ENCODE measurements at places on chromosomes 4 and X.

GRCh38 chr4:110501826-110502225 is 25.9 kb downstream of the ENPEP start:
- no peak for DNase-seq

DNA sequence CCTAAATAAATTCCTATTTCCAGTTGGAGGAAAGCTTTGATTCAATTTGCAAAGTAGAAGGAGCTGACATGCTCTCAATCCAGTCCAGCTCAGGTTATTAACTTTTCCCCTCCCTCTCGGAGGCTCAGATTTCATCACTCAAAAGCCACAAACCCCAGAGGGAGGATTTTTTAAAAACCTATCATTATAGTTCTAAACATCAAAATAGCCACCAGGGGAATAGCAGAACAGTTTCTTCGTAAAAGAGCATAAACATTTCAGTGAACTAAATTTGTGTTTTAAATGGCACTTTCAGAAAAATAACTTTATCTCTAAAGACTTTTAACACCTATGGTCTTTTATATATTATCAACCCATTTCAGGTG is 8.8 kb downstream of the GPRIN3 start:
- no peak for DNase-seq

- no peak for DNase-seq
Observed at GRCh38 chrX:101764538-101764937, 104.9 kb upstream of the ARMCX2 start.

GRCh38 chrX:17584248-17584681 is 153.0 kb upstream of the SCML1 start:
- DNase-seq = no peak

- no peak for DNase-seq
Observed at GRCh38 chrX:103839404-103839803, 7.3 kb upstream of the RAB9B start.

- no peak for DNase-seq
Observed at GRCh38 chr4:147776716-147777115, 44.8 kb downstream of the ARHGAP10 start.

- DNase-seq = peak; percentile 2
Observed at GRCh38 chr4:79445371-79445781, 37.3 kb upstream of the GK2 start.

- no peak for DNase-seq
Observed at GRCh38 chr4:59553063-59553720, 1646.9 kb upstream of the ADGRL3 start.

- DNase-seq = no peak
Observed at GRCh38 chr4:150068300-150068960, 9.8 kb upstream of the DCLK2 start.

DNA sequence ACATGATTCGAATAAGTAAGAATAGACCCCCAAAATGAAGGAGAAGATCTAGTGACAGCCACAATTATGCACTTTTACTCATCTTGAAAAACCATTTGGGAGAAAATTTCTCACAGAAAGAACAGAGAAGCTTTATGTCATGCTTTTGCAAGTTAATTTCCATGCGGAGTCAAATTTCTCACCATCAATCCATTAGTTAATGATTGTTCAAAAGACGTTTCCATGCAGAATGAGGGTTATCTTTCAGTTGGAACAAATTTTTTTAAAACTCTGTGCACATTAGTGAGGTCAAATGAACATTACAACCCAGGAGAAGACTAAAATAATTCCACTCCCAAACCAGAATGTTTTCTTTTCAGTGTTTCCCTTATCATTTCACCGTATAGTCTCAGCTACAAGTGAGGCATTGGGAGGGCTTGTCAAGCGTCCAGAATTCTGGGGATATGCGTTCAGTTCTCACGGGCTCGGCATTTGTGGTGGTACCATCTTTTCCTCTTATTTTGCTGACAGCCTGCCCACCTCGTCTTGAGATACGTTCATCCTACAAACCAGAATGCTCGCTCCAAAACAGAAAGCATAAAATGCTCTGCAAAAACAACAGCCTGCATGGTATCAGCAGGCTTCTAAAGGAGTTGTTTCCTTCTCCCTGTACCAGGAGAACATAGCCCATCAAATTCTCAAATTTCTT is 130.8 kb upstream of the TBL1X start:
- DNase-seq = no peak

- no peak for DNase-seq
Observed at GRCh38 chr4:84451546-84451945, 47.5 kb downstream of the NKX6-1 start.

DNA sequence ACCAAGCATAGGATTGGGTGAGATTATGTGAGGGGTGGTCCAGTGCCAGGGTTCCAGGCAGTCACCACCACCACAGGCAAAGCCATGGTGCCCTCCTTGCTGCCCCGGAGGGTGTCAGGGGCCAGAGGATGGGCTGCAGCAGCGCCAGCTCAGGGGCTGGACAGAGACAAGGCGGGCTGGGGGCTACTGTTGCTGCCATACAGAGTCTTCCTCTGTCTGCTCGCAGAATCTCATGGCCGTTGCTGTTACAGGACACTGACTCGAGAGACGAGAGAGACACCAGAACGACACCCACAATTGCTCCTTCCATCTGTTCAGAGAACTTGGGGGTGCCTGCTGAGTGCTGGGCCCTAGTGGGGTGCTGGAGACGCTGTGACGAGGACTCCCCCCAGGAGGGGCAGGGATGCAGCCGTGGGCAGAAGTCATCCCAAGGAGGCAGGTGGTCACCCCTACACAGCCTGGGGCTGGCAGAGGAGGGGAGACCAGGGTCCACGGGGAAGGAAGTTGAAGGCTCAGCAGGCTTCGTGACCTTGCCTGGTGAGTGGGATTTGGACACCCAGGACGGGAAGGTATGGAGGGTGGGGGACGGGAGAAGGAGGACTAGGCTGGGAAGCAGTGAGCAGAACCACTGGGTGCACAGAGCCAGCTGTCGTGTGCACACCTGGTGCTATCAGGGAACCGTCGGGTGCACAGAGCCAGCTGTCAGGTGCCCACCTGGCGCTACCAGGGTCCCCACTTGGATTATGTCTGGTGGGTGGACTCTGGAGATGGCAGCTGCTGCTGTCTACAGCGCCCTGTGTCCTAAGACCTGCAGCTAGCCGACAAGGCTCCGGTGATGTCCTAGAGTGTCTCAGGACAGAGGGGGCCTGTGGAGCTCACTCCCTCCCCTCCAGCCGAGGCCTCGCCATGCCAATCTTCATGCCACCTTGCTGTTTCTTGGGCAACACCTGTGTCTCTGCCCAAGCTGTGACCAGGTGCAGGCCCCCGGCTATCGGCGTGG is 43.9 kb upstream of the HMX1 start:
- no peak for DNase-seq

- DNase-seq = no peak
Observed at GRCh38 chr4:7941111-7941964, 1.7 kb upstream of the AFAP1 start.

DNA sequence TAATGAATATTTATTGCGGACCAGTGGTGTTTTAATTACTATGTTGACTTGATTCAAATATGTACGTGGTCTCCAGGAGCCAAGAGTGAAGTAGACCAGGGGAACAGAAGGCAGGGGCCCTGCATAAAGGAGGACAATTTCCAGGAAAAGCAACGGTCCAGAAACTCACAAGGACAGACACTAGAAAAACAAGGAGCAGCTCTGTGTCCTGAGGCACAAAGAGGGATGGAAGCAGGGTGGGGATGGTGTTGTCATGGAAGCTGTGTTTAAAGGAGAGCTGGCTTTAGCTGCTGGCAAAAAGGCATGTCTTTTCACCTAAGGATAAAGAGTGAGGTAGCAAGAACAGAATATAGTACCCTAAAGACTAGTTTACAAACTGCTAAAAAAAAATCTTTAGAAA is 254.1 kb upstream of the TENM3 start:
- DNase-seq = no peak

GRCh38 chr4:113300471-113300928 is 251.0 kb downstream of the ANK2 start:
- no peak for DNase-seq

Data from NT2/D1 (cell line).